ENCODE measurements at places on chromosomes 5 and 9.
A peak's percentile ranks its signal among the peaks of the same experiment; 100 is the strongest.

DNA sequence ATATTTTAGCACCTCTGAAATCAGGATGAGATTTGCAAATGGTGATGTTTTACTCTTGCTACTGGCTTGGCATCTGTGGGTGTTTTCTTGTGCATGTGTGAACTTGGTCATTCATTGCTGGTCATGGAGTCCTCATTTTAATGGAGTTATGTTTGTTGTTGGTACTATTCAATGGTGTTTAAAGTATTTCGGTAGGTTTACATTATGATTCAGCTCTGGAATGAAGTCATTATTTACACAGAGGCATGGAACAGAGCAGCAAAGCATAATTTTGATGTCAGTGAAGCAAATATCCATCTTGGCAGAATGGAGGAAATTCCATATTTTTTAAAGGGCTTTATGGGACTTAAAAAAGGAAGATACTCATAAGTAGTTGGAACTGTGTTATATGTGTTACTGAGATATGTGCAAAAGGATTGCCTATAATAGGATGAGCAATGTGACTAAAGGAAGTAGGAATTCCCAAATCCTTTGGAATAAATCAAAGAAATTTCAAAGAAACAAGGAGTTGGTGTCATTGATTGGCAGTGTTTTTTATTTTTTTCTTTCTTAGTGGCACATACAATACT lies 147.4 kb downstream of the ACTBL2 start:
- no peak for DNase-seq

DNA sequence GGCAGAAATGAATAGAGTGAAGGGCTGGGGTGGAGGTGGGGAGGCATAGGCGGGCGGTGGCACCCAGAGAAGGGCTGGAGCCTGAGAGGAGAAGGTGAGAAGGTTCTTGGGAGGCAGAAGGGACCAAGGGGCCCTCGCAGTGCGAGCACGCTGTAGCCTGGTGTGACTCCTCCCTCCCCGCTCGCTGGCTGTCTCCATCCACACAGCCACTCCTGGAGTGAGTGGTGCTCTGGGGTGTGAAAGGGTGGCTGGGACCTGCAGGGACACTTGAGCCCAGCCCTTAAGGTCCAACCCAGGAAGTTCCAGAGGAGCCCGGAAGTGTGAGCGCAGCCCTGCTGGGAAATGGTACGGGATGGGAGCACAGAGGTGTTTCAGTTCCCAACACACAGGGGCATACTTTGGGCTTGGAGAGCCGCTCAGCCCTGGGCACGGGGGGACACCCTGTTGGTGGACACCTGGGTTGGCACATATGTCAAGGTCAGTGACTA lies 9.3 kb upstream of the SCGB3A1 start:
- DNase-seq = no peak

DNA sequence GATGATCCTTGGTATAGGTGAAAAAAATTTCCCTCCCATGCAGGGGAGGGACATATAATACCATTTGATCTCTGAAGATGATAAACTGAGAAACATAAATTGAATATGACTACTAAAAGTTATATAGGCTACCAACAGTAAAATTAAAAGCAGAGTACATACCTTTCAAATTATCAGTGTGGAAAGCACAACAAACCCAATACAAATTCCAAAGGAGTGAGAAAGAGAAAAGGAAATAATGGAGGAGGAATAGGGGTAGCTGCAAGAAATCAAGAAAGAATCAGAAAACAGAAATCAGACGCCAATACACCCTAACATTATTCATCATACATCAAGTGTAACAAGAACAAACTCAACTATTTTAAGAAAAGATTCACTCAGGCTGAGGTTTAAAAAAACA lies 17.7 kb downstream of the GNAQ start:
- no peak for DNase-seq

GRCh38 chr9:26856413-26857032 lies 36.1 kb downstream of the CAAP1 start:
- peak; percentile 55 for DNase-seq

DNA sequence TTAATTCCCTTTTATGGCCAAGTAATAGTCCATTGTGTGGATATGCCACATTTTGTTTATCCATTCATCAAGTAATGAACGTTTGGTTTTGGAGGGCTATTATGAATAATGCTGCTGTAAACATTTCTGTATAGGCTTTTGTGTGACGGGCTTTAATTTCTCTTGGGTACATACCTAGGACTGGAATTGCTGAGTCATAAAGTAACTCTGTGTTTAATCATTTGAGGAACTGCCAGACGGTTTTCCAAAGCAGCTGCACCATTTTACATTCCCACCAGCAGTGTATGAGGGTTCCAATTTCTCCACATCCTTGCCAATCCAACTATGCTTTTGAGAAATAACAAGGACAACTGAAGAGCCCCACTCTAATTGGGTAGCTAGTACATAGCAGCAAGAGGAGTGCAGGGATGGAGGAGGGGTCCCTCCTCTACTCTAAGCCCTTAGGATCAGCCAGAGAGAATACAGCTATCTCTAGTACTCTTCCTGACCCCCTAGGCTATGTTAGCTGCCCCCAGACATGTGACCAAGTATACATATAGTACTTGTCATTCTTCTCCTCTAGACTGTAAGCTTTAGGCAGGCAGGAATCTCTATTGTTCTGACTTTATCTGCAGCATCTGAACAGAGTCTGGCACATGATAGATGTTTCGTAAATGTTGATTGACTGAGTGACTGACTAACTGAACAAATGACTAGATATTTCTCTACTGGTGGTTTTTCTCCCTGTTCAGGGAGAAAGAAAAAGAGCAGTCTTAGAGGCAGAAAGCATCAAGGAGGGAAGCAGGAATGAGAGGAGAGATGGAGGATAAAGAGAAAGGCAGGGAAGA lies 22.1 kb upstream of the MATR3 start:
- DNase-seq = no peak

- no peak for DNase-seq
These were observed 7.4 kb downstream of the TBC1D2 start for GRCh38 chr9:98247831-98248657.

DNA sequence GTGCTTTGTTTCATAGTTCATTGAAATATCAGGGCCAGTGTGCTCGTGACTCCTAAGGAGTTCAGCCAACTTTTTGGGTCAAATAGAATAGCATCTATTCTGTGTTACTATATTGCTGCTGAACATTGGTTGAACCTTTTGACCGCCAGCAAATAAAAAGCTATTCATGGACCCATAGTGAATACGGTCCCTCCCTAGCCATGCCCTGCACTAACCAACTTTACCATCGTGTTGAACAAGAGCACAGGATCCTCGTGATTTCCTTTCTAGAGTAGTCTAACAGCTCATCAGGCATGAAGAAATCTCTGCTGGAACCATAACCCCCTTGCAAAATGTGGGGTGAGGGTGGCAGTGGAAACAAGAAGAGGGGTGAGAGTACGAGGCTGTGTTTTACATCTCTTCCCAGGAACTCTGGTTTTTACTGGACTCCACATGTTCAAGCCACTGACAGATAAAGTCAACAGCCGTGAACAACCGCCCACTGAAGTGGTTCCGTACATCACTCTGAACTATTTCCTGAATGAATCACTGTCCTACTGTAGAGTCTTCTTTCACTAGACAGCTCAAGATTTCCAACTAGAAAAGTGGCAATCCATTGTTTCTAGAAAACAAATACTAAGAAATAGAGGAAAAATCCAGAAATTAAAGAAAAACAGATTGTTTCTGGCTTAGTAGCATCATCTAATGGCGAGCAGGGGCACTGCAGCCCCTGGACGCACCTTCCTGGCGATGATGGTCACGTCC lies 70.1 kb upstream of the SPATA31E1 start:
- DNase-seq = no peak

DNA sequence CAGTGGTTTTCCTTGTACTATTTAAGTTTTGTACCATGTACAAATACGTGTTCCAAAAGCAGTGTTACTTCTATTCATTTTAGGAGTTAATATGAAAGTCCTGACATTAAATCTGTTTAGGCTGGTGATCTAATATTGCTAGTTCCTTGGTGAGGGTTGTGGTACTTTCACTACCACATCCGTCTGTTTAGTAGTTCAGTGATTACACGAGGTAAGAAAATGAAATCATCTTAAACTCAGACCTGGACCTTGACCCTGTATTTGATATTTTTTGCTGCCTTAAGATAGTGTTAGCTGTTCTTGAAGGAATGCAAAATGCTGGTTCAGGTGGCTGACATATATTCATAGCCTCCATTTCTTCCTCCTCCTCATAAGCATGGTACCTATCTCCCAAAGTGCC lies 50.3 kb downstream of the MTAP start:
- DNase-seq = no peak

DNA sequence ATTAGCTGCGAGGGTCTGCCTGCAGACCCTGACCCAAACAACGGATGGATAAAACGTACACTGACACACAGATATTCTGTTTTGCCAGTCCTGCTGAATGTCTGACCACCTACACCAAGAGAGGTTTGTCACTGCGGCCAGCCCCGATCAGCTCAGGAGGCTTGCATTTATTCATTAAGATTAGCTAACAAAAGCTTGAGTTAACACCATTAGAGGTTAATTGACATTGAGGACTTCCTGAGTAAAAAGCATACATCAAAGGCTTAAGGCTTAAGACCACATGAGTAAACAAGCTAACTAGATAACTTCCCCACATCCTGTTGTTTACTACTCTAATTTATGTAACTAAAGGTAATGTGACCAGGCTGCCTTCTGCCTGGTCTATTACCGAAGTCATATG lies 198.1 kb upstream of the TRPC7 start:
- DNase-seq = no peak

DNA sequence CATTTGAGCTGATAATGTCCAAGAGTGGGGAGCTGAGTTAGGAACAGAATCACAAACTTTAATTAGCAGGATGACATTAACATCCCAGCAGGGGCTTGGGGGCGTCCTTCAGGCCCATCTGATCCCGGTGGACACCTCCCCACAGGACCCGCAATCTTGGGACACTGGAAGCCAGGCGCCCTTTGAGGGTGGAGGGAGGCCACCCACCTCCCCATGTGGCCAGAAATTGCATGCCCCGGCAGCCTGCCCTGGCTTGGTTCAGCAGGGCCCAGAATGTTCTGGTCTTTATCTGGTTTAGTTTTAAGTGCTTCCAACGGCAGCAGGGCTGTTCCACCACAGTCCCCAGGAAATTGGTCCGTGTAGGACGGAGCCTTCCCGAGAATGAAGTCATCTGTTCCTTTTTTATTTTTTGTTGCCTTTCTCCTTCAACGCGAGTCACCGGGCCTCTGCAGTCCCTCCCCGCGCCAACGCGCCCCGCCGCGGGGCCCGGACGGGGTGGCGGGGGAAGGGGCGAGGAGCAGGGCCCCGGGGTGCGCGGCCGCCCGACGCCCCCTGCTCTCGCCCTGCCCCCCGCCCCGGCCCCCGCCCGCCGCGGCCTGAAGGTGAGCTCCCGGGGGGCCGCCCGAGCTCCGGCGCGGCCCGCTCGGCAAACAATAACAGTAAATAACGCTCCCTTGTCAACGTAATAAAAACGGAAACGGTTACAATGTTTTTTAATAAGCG lies 207.9 kb downstream of the C9orf50 start:
- DNase-seq = no peak

- DNase-seq = no peak
These were observed 130.0 kb downstream of the LHFPL2 start for GRCh38 chr5:78518365-78519197.

- DNase-seq = no peak
These were observed 347.2 kb upstream of the MEF2C start for GRCh38 chr5:89230178-89230577.

GRCh38 chr9:86983249-86983619 lies 35.9 kb upstream of the GAS1 start:
- DNase-seq = no peak
